Daoy (cell line): ENCODE measurements at places on chromosomes 1 and 21.

GRCh38 chr1:9759939-9760338 is 63.8 kb downstream of the CLSTN1 start:
- DNase-seq, result no peak

DNA sequence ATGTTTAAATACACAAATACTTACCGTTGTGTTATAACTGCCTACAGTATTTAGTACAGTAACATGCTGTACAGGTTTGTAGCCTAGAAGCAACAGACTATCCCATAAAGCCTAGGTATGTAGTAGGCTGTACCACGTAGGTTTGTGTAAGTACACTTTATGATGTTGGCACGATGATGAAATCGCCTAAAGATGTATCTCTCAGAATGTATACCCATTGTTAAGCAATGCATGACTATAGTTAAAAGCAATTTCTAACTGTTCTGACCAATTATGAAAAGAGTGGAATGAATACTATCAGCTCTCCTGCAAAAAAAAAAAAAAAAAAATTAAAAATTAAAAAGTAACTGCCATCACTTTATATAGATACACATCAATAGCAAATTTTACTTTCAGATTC is 11.4 kb downstream of the HP1BP3 start:
- DNase-seq, result no peak

GRCh38 chr1:99003581-99004253 is 944 bp downstream of the PLPPR5 start:
- DNase-seq, result no peak

- DNase-seq, result no peak
These were observed 13.7 kb upstream of the DPH5 start for GRCh38 chr1:101039245-101039644.
